Activated CD8-positive, alpha-beta memory T cell treated with anti-CD3 and anti-CD28 coated beads for 36 hours (primary cell): ENCODE measurements at places on chromosomes 16 and 17. TPM values are rescaled to one million over a fixed set of nuclear protein-coding genes. Genes with fewer than 3 reads are reported as not detected.

CHRNE gene
- total RNA-seq: 0.42 TPM

GRN gene
- 46.7 TPM for total RNA-seq

DOC2A gene
- total RNA-seq: 0.70 TPM

NPIPA8 gene
- 11.2 TPM for total RNA-seq
